ENCODE measurements at places on chromosomes 1 and 21. TPM values are rescaled to one million over a fixed set of nuclear protein-coding genes. Genes with fewer than 3 reads are reported as not detected.

- no peaks in the 10 kb centered on the region for H3K27me3 ChIP-seq
- no peak overlapping the region for H3K4me3 ChIP-seq
- DNase-seq: no peak
- H3K36me3 ChIP-seq: no peaks in the 10 kb centered on the region
- no peak overlapping the region for H3K27ac ChIP-seq
Measured at GRCh38 chr1:211843018-211843417, 12.5 kb upstream of the LPGAT1 start.

DNA sequence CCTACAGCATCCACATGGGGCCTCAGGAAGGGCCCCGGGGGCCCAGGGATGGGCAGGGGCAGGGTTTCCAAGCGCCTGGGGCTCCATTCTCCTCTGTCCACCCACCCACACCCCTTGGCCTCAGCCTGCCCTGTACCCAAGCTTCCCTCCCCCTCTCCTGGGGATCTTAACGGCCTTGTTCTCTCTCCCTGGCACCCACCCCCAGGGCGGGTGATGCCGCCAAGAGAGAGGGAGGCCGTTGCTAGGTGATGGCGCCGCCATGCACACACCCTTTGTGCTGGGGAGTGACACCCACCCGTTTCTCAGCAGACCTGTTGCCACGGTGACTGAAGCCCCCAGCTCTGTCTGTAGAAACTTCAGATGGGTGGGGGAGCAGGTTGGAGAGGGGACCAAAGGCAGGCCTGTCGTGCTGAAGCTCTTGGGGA, 7.6 kb downstream of the GPR37L1 start:
- peaks cover 2% of the 10 kb centered on the region for H3K27me3 ChIP-seq
- no peak for DNase-seq
- H3K36me3 ChIP-seq: peaks cover 9% of the 10 kb centered on the region
- H3K27ac ChIP-seq: no peak overlapping the region

DNA sequence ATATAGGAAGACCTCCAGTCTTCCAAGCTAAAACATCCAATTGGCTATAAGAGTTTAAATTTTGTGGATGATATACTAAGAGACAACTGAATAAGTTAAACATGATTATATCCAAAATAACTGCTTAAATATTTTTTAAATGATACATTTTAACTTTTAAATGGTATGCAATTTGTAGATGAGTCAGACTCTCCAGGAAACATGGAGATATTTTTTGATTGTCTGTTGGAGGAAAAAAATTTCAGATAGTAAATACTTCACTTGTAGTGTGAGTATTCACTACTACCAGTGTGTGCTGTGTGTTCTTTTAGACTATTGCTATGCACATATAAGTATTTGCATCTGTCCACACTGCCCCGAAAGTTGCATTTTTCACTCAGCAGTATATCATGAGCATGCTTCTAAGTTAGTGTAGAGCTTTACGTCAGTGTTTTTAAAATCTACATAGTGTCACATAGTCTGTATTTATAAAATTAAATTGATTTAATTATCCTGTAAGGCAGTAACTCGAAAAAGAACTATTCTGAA, 91.1 kb downstream of the USP25 start:
- no peaks in the 10 kb centered on the region for H3K4me1 ChIP-seq
- H3K27me3 ChIP-seq: no peaks in the 10 kb centered on the region
- peaks cover 6% of the 10 kb centered on the region for H3K36me3 ChIP-seq
- H3K4me3 ChIP-seq: no peak overlapping the region
- H3K27ac ChIP-seq: no peak overlapping the region

- H3K27me3 ChIP-seq: no peaks in the 10 kb centered on the region
- H3K4me1 ChIP-seq: no peaks in the 10 kb centered on the region
- no peaks in the 10 kb centered on the region for H3K36me3 ChIP-seq
- no peak overlapping the region for H3K4me3 ChIP-seq
- DNase-seq: no peak
- H3K27ac ChIP-seq: no peak overlapping the region
Measured at GRCh38 chr1:208537198-208537597, 293.0 kb upstream of the PLXNA2 start.

Gene LCE1D
- total RNA-seq: not detected

Gene SELENBP1
- 7.2 TPM for total RNA-seq

GRCh38 chr1:147243228-147243685, 773 bp downstream of the CHD1L start:
- H3K4me3 ChIP-seq: peak overlapping the region; percentile 82
- H3K4me1 ChIP-seq: peaks cover 11% of the 10 kb centered on the region
- no peaks in the 10 kb centered on the region for H3K27me3 ChIP-seq
- DNase-seq: peak; percentile 77

Gene C8B
- total RNA-seq: not detected

Gene GCLM
- total RNA-seq: 27.5 TPM

GRCh38 chr1:114558544-114558943, 22.9 kb downstream of the BCAS2 start:
- no peaks in the 10 kb centered on the region for H3K36me3 ChIP-seq
- DNase-seq: no peak
- H3K27me3 ChIP-seq: no peaks in the 10 kb centered on the region
- H3K4me3 ChIP-seq: no peak overlapping the region
- no peaks in the 10 kb centered on the region for H3K4me1 ChIP-seq
- H3K27ac ChIP-seq: no peak overlapping the region

Gene SIPA1L2
- total RNA-seq: 14.9 TPM

GRCh38 chr1:100703716-100704115, 15.8 kb upstream of the VCAM1 start:
- H3K4me3 ChIP-seq: no peak overlapping the region
- no peaks in the 10 kb centered on the region for H3K36me3 ChIP-seq

Gene APOBEC4
- not detected for total RNA-seq

- no peaks in the 10 kb centered on the region for H3K36me3 ChIP-seq
- no peak overlapping the region for H3K4me3 ChIP-seq
- H3K27ac ChIP-seq: no peak overlapping the region
- H3K4me1 ChIP-seq: peaks cover 9% of the 10 kb centered on the region
Measured at GRCh38 chr1:87144316-87144895, 184.3 kb upstream of the LMO4 start.

Gene F13B
- total RNA-seq: not detected

Gene KCND3
- total RNA-seq: 0.43 TPM

GRCh38 chr1:29409616-29410015, 173.3 kb downstream of the PTPRU start:
- no peak overlapping the region for H3K4me3 ChIP-seq
- no peaks in the 10 kb centered on the region for H3K36me3 ChIP-seq
- peaks cover 6% of the 10 kb centered on the region for H3K27me3 ChIP-seq
- no peak overlapping the region for H3K27ac ChIP-seq
- H3K4me1 ChIP-seq: no peaks in the 10 kb centered on the region

GRCh38 chr1:201914456-201915235, 25.9 kb downstream of the SHISA4 start:
- no peak overlapping the region for H3K4me3 ChIP-seq
- no peaks in the 10 kb centered on the region for H3K36me3 ChIP-seq
- DNase-seq: peak; percentile 43
- peaks cover 24% of the 10 kb centered on the region for H3K4me1 ChIP-seq
- no peak overlapping the region for H3K27ac ChIP-seq

Gene KCNA10
- total RNA-seq: not detected

Gene FCAMR
- total RNA-seq: not detected

Gene DDR2
- 15.3 TPM for total RNA-seq

Gene LCE3D
- total RNA-seq: not detected

- no peaks in the 10 kb centered on the region for H3K4me1 ChIP-seq
- no peak overlapping the region for H3K4me3 ChIP-seq
- no peaks in the 10 kb centered on the region for H3K27me3 ChIP-seq
- DNase-seq: no peak
- no peaks in the 10 kb centered on the region for H3K36me3 ChIP-seq
- no peak overlapping the region for H3K27ac ChIP-seq
Measured at GRCh38 chr1:174942547-174943255, 57.0 kb upstream of the CACYBP start.

GRCh38 chr21:35239811-35240219, 190.7 kb upstream of the RUNX1 start:
- no peaks in the 10 kb centered on the region for H3K27me3 ChIP-seq
- peaks cover 4% of the 10 kb centered on the region for H3K4me1 ChIP-seq
- H3K27ac ChIP-seq: no peak overlapping the region
- no peak for DNase-seq

Gene ANGPTL1
- 5.7 TPM for total RNA-seq

GRCh38 chr1:150622303-150622975, 7.0 kb downstream of the ENSA start:
- no peak overlapping the region for H3K4me3 ChIP-seq
- no peak overlapping the region for H3K27ac ChIP-seq
- no peaks in the 10 kb centered on the region for H3K27me3 ChIP-seq
- no peak for DNase-seq
- peaks cover 14% of the 10 kb centered on the region for H3K4me1 ChIP-seq

DNA sequence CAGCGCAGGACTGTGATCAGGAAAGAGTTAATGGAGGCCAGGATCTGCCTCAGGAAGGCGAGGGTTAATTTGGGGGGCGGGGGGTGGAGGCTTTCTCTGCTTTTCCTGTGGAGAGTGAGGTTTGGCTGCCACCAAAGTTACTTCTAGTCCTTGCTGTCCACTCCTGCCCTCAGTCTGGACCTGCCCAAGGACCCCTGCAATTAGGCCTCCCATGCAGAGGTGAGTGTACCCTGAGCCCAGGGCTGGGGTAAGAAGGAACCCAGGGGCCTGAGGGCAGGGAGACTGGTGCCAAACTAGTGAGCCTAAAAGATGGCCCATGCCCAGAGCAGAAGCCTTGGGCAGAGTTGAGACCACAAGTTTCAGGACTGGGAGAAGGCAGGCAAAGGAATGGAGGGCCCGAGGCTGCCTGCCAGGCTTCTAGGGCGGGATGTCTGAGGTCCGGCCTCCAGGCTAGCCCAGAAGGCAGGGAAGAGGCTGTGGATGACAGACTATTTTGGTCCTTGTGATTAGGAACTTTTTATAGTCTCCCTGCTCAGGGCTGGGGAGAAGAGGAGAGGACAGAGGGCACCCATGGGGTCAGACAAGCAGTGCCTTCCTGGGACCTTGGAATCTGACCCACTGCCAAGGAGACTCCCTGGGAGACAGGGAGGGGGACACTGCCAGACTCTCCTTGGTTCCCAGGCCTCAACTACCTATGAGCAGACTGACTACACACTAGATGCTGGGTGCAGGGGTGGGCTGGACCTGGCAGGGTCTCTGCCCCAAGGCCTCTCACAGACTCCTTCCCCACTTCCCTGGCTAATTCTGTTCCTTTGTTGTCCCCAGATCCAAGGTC, at the start of gene FAM110D:
FAM110D (plus strand) TSS at position 172 of the 835 bp plus-strand sequence. CDS start 2,213 bp downstream, outside the sequence.
- no peaks in the 10 kb centered on the region for H3K36me3 ChIP-seq
- no peak for DNase-seq
- H3K27ac ChIP-seq: no peak within 1 kb of the TSS
- peaks cover 4% of the 10 kb centered on the region for H3K27me3 ChIP-seq
- H3K4me1 ChIP-seq: peaks cover 21% of the 10 kb centered on the region

Gene KRTAP12-2
- total RNA-seq: not detected

Gene LCE1E
- total RNA-seq: not detected

Gene CFHR5
- not detected for total RNA-seq

GRCh38 chr1:197081117-197081753, 14.2 kb upstream of the F13B start:
- no peaks in the 10 kb centered on the region for H3K4me1 ChIP-seq
- H3K36me3 ChIP-seq: peaks cover 15% of the 10 kb centered on the region
- DNase-seq: no peak
- no peak overlapping the region for H3K27ac ChIP-seq
- H3K27me3 ChIP-seq: no peaks in the 10 kb centered on the region

Gene GJA8
- total RNA-seq: not detected

Gene ADAMTSL4
- total RNA-seq: 5.3 TPM

DNA sequence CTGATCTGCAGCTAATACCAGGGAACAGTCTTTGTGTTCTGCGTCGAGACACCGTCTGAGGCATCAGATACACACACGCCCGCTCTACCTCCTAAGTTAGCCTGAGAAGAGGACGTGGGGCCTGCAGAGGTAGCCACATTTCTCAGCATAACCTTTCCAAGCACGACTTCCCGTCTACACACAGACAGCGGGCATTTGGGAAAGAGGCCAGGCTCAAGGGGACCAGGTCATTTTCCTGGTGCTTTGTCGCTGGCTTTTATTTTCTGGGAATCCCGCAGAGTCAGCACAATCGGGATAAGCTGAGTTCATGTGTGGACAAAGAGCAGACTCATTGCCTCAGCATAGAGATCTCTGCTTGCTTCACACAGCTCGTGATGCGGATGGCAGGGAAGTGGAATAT, 72.5 kb upstream of the SMYD2 start:
- no peaks in the 10 kb centered on the region for H3K27me3 ChIP-seq
- no peak overlapping the region for H3K27ac ChIP-seq
- peaks cover 7% of the 10 kb centered on the region for H3K4me1 ChIP-seq
- no peaks in the 10 kb centered on the region for H3K36me3 ChIP-seq

Gene WASF2
- total RNA-seq: 86.9 TPM

GRCh38 chr1:212231372-212231771, 53.8 kb upstream of the PPP2R5A start:
- peaks cover 17% of the 10 kb centered on the region for H3K4me1 ChIP-seq
- H3K27ac ChIP-seq: no peak overlapping the region
- DNase-seq: no peak
- no peaks in the 10 kb centered on the region for H3K36me3 ChIP-seq
- H3K27me3 ChIP-seq: no peaks in the 10 kb centered on the region

Gene RPL11
- 804 TPM for total RNA-seq

DNA sequence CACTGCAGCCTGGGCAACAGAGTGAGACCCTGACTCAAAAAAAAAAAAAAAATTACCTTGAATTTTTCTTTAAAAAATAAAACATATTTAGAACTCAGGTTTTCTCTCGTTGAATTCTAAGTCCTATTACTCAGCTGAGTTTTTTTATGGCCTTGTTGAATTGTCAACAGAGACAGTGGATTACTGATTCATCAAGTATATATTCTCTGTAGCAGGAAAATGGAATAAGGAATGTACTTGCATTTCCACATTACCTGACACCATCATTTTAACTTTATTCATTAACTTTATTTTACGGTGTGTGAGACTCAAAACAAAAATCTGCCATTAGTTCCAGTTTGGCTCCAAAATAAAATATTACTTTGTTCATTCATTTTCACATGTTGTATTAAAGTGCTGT, 53.8 kb upstream of the APP start:
- no peaks in the 10 kb centered on the region for H3K27me3 ChIP-seq
- H3K27ac ChIP-seq: no peak overlapping the region
- DNase-seq: no peak
- H3K4me1 ChIP-seq: no peaks in the 10 kb centered on the region
- H3K4me3 ChIP-seq: no peak overlapping the region
- no peaks in the 10 kb centered on the region for H3K36me3 ChIP-seq

DNA sequence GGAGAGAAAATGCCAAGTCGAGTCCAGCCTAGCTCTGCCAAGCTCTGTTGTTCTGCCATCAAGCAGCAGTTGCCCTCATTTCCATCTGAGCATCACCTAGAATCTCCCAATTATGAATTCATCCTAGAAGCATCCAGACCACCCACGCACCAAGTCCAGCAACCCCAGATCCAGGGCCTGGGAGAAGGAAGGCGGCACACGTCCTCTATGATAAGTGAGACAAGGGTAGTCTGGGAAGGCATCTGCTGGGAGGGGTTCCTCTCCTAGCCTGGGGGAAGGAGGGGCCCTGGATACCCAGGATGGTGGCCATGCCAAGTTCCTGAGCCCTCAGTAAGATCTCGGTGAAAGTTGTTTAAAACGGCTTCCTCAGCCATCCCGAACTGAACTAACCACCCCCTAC, 70.7 kb downstream of the VWA5B1 start:
- H3K36me3 ChIP-seq: no peaks in the 10 kb centered on the region
- H3K27ac ChIP-seq: no peak overlapping the region
- H3K4me1 ChIP-seq: peaks cover 15% of the 10 kb centered on the region
- no peak overlapping the region for H3K4me3 ChIP-seq
- DNase-seq: peak; percentile 23

Gene LPAR3
- 0.91 TPM for total RNA-seq

- peaks cover 17% of the 10 kb centered on the region for H3K4me1 ChIP-seq
- DNase-seq: no peak
- no peaks in the 10 kb centered on the region for H3K27me3 ChIP-seq
Measured at GRCh38 chr1:178686407-178686806, 38.6 kb upstream of the RALGPS2 start.
